AG04449 (cell line): ENCODE measurements at places on chromosomes 1 and 21.
A peak's percentile ranks its signal among the peaks of the same experiment; 100 is the strongest.

DNA sequence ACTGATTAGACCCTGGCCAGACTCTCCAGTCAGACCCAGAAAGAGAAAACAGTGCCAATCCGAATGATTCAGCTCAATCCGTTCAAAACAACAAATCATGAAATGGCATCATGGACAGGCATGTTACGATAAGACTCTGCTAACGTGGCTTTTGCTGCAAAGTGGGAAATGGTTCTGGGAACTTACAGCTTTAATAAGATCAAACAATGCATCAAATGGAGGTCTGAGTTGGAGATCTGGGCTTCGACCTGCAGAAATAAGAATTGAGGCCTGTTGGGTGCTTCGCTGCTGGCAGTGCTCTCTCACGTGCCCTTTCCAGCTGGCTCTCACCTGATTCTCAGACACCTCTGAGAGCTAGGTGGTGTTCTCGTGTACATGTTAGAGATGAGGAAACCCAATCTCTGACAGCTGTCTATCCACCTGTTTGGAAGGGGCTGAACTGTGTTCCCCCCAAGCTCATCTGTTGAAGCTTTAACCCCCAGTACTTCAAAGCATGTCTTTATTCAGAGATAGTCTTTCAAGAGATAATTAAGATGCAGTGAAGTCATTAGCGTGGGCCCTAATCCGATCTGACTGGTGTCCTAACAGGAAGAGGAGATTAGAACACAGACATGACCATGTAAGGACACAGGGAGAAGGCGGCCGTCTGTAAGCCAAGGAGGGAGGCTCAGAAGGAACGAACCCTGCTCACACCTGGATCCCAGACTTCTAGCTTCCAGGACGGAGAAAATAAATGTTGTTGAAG is 45.5 kb upstream of the ETS2 start:
- DNase-seq = no peak

- DNase-seq = no peak
Observed at GRCh38 chr1:115412286-115412685, 74.2 kb upstream of the NGF start.

DNA sequence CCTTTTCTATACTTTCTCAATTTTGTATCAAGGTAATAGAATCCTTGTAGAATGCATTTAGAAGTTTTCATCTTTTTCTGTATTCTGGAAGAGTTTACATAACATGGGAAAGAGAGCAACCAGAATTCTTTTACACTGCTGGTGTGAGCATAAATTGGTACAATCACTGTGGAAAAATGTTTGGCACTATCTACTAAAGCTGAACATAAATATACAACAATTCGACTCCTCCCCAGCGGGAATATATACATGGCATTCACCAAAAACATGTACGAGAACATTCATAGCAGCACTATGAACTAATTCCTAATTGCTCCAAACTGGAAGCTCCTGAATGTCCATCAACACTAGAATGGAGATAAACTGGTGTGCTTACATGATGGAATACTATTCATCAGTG is 1.8 kb upstream of the ACBD6 start:
- DNase-seq = no peak

DNA sequence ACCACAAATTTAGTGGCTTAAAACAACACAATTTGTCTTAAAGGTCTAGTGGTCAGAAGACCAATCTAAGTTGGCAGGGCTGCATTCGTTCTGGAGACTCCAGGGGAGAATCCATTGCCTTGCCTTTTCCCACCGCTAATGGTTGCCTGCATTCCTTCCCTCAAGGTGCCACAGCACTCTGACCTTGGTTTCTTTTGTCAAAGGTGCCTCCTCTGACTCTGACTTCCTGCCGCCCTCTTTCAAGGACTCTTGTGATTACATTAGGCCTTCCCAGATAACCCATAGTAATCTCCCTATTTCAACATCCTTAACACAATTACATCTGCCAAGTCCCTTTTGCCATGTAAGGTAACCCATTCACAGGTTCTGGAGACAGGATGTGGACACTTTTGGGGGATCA is 145.3 kb downstream of the S1PR1 start:
- DNase-seq = no peak

- DNase-seq = peak; percentile 92
Observed at GRCh38 chr1:205301205-205301821, 20.2 kb downstream of the NUAK2 start.

DNA sequence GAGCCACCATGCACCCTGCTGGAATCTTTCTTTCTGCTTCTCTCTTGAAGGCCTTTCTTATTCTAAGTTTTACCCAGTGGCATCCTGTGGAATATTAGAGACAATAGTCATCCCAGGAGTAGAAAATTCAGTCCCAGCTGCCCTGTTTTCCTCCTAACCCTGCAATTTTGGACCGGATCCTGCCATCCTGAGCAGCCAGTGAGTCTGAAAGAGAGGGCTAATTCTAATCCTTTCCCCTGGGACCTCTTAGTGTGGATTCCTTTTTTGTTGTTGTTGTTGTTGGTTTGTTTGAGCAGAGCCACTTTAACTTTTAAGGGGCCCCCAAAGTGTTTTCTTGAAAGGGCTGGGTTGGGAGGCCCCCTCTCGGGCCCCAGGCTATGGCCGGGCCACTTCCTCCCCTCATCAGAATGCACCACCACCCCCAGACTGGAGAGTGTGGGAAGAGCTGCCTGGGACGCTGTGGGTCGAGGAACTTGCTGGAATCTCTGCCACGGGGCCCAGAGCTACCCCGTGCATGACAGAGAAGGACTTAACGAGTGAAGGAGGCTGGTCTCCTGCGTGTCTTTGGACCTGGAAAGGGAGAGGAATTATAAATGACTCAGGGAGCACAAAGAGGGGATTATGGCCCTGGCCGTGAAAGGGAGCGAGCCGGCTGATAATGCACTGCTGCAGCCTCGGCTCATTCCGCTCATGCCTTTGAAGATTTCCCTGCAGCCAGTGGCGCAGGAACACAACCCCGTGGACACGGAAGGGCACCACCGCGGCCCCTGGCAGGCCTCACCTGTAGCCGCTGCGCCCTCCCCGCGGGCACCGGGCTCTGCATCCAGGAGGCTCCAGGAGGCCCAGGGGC is 81.0 kb upstream of the AKT3 start:
- no peak for DNase-seq

- no peak for DNase-seq
Observed at GRCh38 chr1:182147951-182148350, 86.4 kb upstream of the ZNF648 start.

DNA sequence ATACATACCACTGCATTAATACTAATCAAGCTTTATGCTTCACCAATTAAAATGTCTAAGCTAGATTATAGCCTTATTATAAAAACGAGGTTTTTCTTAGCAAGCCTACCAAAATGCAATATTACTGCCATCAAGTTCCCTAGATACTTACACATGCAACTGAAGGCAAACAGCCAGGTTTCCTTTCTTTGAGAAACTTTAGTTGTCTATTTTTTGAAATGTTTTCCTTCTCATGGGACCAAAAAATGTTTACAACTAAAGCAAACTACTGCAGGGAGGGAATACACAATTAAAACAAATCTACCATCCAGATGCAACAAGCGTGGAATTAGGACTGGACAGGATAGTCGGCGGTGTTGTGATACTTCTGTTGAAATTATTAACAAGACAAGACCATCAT is 1.3 kb downstream of the ZNF644 start:
- DNase-seq = no peak

DNA sequence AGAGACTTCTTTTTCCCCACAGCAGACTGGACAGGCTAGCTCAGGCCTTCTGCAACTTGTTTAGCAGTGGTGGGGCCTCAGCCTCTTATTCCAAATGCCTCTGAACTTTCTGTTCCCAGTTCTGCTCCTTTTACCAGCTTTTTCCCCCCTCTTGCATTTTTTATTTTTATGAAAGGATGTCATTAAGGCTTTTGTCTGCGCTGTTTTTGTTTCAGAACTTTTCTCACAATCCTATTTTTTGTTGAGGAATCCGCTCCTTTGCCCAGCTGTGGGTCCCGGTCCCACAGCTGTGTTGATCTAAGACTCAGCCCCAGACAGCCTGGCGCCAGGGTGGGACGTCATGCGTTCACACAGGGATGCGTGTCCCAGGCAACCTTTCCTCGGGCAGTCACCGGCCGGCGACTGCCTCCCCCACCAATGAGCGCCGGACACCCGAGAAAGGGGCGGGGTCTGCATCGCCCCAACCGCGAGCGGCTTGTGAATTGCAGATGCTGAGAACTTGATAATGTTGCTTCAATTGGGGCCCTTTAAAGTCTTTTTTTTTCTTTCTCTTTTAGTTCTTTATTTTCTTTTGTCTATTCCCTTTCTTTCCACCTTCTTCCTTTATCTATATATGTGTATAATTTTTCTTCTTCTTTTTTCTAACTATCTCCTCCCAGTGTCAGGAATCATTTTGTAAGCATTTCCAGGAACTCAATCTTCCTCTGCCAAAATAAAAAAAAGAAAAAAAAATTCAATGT is 3.0 kb upstream of the ID3 start:
- peak; percentile 84 for DNase-seq

DNA sequence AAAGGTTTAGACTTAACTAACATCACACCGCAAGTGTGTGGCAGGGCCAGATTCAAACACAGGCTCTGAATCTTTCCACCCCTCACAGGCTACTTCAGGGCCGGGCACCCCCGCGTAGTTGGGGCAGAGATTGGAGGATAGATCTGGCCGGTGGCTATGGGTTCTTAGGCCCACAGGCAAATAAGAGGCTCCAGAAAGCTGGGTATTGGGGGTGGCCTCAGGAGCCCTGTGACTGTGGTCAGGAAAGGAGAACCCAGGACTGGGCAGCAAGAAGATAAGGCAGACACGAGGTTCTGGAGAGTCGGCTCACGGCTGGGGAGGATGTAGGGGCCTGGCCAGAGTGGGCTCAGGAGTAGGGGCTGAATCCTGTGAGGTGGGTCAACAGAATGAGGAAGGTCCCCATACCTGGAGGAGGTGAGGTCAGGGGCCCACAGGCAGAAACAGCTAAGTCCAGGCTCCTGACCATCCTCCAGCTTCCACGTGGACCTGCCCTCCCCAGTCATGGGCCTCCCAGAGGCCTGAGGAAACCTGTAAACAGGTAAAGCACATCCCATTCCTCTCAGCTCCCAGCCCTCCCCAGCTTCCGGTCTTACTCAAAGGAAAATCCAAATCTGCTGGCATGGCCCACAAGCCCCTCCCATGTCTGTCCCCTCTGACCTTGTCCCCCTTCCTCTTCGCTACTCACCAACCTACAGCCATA is 306.2 kb downstream of the MATN1 start:
- no peak for DNase-seq

DNA sequence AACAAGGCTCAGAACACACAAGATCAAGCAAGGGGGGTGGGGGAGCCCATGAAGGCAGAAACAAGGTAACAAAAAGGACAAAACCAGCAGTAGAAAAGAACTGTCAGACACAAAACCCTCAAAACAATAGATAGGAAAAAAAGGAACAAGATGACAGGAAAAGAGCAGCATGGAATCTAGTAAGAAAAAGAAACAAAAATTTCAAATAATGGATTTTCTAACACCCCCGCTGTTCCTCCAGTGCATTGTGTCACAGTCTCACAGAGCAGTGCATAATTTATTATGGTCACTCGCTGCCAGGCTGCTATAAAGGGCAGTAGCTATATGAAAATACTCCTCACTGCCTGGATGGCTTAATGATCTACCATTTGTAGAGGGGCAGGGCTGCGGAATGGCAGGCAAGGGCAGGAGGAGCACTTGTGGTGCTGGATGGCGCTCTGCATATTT is 567.9 kb downstream of the DPYD start:
- DNase-seq = no peak

GRCh38 chr1:220344745-220345144 is 72.5 kb upstream of the RAB3GAP2 start:
- no peak for DNase-seq

GRCh38 chr1:202133001-202133400 is 10.3 kb downstream of the GPR37L1 start:
- DNase-seq = no peak
